ENCODE measurements at places on chromosomes 16 and 17.

DNA sequence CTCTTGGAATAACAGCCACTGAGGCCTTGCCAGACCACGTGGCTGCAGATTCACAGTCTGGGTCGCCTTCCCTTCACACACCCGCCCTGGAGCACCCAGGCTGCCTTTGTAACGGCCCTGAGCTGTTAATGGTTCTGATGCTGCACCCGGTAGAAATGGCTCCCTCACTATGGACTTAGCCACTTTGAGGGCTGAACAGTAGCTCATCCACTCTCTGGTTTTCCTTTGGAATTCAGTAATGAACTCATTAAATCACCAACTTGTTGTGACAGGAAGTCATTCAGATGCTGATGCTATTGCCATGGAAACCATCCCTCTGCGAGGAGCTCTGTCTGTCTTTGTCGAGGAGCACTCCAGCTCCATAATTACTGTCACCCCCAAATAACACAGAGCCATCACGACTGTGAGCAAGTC, 59.2 kb downstream of the CDK5R1 start:
- no peak overlapping the region for H3K27ac ChIP-seq
- H3K4me3 ChIP-seq, result no peak overlapping the region
- no peaks in the 10 kb centered on the region for H3K27me3 ChIP-seq
- DNase-seq, result no peak
- no peaks in the 10 kb centered on the region for H3K4me1 ChIP-seq
- no peaks in the 10 kb centered on the region for H3K36me3 ChIP-seq

DNA sequence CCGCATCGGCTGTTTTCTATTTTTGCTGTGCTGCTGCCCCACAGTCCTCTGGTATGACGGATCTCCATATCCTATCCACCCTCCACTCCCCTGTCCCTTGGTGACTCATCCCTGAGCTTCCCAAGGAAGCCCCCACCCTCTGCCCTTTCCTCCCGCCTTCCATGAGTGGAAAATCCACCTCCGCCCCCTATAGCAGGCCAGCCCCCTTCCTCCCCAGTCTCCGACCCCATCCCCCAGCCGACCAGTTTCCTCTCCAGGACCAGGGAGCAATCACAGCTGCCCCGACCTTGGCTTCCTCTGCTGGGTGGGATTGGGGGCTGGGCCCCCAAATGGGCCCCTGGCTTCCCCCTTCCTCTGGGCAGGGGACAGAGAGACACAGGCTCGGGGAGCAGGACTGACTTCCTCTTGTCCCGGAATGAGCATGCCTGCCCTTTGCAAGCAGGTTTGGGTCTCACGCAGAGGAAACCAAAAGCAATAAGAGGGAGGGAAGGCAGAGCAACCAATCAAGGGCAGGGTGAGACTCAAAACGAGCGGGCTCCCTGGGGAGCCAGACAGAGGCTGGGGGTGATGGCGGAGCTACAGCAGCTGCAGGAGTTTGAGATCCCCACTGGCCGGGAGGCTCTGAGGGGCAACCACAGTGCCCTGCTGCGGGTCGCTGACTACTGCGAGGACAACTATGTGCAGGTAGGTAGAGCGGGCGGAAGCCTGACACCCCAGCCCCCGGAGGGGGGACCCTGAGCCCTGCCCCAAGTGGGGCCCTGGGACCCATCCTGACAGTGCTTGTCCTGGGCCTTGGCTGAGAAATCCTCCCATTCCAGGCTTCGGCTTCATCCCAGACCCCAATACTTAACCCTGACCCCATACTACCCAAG, at the start of the genes ABI3 and GNGT2:
ABI3 (plus strand) TSS at position 550 of the 872 bp plus-strand sequence; CDS start at position 568, 18 bp downstream.
GNGT2 (minus strand) TSS at position 417 of the 872 bp plus-strand sequence. CDS start 3,152 bp downstream, outside the sequence.
- no peaks in the 10 kb centered on the region for H3K4me1 ChIP-seq
- peaks cover 9% of the 10 kb centered on the region for H3K27me3 ChIP-seq
- H3K4me3 ChIP-seq, result no peak within 1 kb of the TSS
- no peaks in the 10 kb centered on the region for H3K36me3 ChIP-seq
- H3K27ac ChIP-seq, result no peak within 1 kb of the TSS

DNA sequence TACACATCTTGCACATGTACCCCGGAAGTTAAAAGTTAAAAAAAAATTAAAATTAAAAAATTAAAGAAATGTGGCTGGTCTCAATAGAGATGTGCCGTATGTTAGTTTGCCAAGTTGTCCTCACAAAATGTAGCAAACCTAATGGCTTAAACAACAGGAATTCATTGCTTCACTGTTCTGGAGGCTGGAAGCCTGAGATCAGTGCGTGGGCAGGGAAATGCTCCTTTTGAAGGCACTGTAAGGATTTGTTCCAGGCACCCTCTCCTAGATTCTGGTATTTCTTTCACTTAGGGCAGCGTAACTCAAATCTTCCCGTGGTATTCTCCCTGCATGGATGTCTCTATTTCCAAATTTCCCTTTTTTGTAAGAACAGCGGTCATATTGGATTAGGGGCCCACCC, 32.7 kb upstream of the MON1B start:
- H3K4me1 ChIP-seq, result no peaks in the 10 kb centered on the region
- peaks cover 6% of the 10 kb centered on the region for H3K27me3 ChIP-seq
- DNase-seq, result no peak
- no peaks in the 10 kb centered on the region for H3K36me3 ChIP-seq
- no peak overlapping the region for H3K4me3 ChIP-seq

DNA sequence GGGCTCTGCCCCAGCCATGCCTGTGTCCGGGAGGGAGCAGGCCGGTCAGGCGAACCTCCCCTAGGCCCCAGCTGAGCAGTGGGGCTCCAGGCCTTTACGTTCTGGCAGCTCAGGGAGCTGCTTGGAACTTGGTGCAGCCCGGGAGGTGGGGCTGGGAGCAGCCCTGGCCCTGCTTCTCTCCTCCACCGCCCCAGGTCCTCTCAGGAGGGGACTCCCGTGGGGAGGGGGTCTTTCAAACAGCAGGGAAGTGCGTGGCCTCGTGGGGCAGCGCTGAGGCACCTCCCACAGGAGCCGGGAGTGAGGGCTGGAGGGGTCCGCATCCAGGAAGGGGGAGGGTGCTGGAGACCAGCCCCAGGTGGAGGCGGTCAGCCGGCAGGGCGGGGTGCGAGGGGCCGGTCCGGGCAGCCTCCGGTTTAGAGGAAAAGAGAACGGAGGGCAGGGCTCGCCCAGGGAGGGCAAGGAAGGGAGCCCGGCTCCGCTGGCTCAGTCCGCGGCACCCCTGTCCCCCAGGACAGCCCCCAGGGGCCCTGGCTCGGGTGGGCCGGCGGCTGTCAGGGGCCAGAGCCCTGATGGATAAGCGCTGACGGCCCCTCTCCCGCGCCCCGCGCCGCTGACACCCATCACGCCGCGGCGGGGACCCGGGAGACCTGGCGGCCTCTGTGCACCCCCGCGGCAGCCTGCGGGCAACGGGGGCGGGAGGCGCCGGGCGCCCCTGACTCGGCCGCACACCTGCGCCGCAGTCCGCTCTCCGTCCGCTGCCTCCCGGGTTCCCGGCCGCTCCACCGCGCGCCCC, 587 bp upstream of the PRR35 start:
- H3K27me3 ChIP-seq, result no peaks in the 10 kb centered on the region
- no peak for DNase-seq
- no peak overlapping the region for H3K4me3 ChIP-seq
- H3K27ac ChIP-seq, result no peak overlapping the region
- no peaks in the 10 kb centered on the region for H3K36me3 ChIP-seq
- peaks cover 32% of the 10 kb centered on the region for H3K4me1 ChIP-seq

GRCh38 chr17:56608944-56609343, 15.4 kb downstream of the NOG start:
- no peaks in the 10 kb centered on the region for H3K27me3 ChIP-seq
- no peak for DNase-seq
- H3K4me3 ChIP-seq, result no peak overlapping the region
- H3K27ac ChIP-seq, result no peak overlapping the region
- no peaks in the 10 kb centered on the region for H3K36me3 ChIP-seq

GRCh38 chr17:77822302-77823030, 136.0 kb upstream of the TNRC6C start:
- H3K27me3 ChIP-seq, result no peaks in the 10 kb centered on the region
- no peaks in the 10 kb centered on the region for H3K4me1 ChIP-seq
- no peak overlapping the region for H3K4me3 ChIP-seq

All from Panc1 (cell line).